ENCODE measurements at places on chromosomes 4 and X. TPM values are rescaled to one million over a fixed set of nuclear protein-coding genes. Genes with fewer than 3 reads are reported as not detected.

- no peaks in the 10 kb centered on the region for H3K27me3 ChIP-seq
- H3K4me3 ChIP-seq = no peak overlapping the region
- no peak overlapping the region for H3K27ac ChIP-seq
- no peak for DNase-seq
- H3K4me1 ChIP-seq = no peaks in the 10 kb centered on the region
These were observed 136.2 kb upstream of the MED14 start for GRCh38 chrX:40871385-40872082.

DNA sequence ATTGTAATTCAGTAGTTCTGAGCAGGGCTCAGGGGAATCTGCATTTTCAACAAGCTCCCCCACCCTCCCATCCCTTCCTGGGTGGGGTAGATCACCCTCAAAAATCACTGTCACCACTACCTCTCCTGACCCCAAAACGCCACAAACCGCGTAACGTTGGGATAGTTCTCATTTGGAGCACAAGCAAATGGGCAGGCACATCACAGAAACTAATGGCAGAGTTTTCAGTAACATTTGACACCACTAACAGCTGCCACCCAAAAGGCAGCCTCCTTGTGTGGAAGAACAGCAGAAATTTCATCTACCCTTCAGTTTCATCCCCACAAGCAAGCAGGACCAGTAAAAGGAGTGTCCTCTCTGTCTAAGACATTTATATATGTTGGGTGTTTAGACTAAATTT is 132.7 kb downstream of the PALLD start:
- H3K27me3 ChIP-seq = peaks cover 6% of the 10 kb centered on the region
- no peak overlapping the region for H3K4me3 ChIP-seq
- H3K36me3 ChIP-seq = no peaks in the 10 kb centered on the region
- H3K4me1 ChIP-seq = no peaks in the 10 kb centered on the region
- no peak for DNase-seq

GRCh38 chrX:55167901-55168300 is 52.2 kb upstream of the PAGE5 start:
- H3K4me3 ChIP-seq = no peak overlapping the region
- no peak overlapping the region for H3K27ac ChIP-seq
- no peak for DNase-seq
- H3K36me3 ChIP-seq = no peaks in the 10 kb centered on the region
- no peaks in the 10 kb centered on the region for H3K4me1 ChIP-seq

- no peak overlapping the region for H3K4me3 ChIP-seq
- H3K27ac ChIP-seq = no peak overlapping the region
- no peaks in the 10 kb centered on the region for H3K4me1 ChIP-seq
- no peak for DNase-seq
- H3K27me3 ChIP-seq = no peaks in the 10 kb centered on the region
These were observed 43.3 kb downstream of the NCAPG start for GRCh38 chr4:17854036-17854435.

- H3K27me3 ChIP-seq = no peaks in the 10 kb centered on the region
- H3K36me3 ChIP-seq = no peaks in the 10 kb centered on the region
- H3K4me1 ChIP-seq = no peaks in the 10 kb centered on the region
- no peak overlapping the region for H3K4me3 ChIP-seq
These were observed 61.0 kb downstream of the ZCCHC12 start for GRCh38 chrX:118884552-118885138.

- H3K4me3 ChIP-seq = no peak overlapping the region
- H3K36me3 ChIP-seq = no peaks in the 10 kb centered on the region
- no peak overlapping the region for H3K27ac ChIP-seq
- no peak for DNase-seq
These were observed 11.9 kb downstream of the BLOC1S4 start for GRCh38 chr4:6727943-6728250.

DNA sequence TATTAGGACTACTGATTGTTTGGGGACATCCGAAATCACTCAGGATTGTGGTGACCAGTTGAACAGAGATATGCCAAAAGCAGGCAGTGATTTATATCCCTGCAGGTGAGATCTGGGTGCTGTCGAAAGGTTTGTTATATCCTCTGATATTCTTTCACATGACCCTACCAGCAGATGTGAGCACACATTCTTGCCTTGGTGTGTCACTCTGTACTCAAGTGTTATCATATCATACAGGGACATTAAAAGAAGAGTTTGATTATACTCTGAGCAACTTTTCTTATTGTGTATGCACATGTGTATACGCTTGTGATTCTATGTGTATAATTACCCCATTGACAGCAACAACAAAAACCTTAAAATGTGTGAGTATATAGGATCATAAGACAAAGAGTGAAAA is 381.2 kb upstream of the IGFBP7 start:
- no peak overlapping the region for H3K4me3 ChIP-seq
- DNase-seq = no peak
- H3K27me3 ChIP-seq = no peaks in the 10 kb centered on the region
- H3K4me1 ChIP-seq = no peaks in the 10 kb centered on the region
- H3K27ac ChIP-seq = no peak overlapping the region

DNA sequence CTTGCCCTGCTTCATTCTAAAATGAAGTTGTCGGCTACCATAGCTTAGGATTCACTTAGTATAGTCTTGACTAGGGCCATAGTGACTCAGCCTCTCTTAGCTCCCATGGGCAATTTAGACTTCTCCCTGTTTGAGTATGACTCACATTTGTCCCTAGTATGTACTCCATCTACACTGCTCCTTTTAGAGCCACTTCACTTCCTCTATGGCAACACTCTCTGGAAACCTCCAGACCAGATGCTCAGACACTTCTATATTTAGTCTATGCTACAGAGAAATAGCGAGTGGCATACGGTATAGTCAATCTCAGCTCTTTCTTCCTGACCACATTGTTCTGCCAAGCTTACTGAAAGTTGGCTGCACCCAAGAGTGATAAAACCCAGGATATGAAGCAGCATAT is 11.2 kb downstream of the MEPE start:
- H3K27me3 ChIP-seq = peaks cover 4% of the 10 kb centered on the region
- DNase-seq = no peak
- H3K27ac ChIP-seq = no peak overlapping the region
- H3K4me3 ChIP-seq = no peak overlapping the region
- H3K36me3 ChIP-seq = no peaks in the 10 kb centered on the region
- H3K4me1 ChIP-seq = no peaks in the 10 kb centered on the region

- H3K4me3 ChIP-seq = no peak overlapping the region
- no peaks in the 10 kb centered on the region for H3K4me1 ChIP-seq
- H3K27me3 ChIP-seq = no peaks in the 10 kb centered on the region
- no peak overlapping the region for H3K27ac ChIP-seq
- H3K36me3 ChIP-seq = no peaks in the 10 kb centered on the region
These were observed 14.9 kb downstream of the RPS3A start for GRCh38 chr4:151114338-151114737.

DNA sequence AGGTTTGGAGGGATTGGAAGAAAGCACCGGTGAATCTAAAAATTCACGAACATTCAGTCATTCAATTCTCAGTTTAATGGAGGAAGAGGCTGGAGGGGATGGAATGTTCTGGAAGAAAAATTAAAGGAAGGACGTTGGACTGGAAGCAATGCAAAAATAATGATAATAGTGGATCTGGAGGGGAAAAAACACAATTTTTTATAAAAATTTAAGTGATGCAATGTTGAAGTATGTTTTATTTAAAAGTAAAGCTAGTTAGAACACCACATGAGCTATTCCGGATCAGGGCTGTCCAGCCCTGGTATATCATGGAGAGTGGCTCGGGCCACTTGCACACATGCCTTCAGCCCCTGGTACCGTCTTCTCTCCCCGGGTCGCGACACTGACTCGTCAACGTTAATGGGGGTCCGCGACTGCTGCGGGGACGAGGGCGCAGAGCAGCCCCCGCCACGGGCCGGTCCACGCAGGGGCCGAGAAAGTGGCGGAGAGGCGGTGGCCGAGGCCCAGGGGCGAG is 204.6 kb downstream of the TENM3 start:
- peak overlapping the region; percentile 48 for H3K4me3 ChIP-seq
- H3K36me3 ChIP-seq = no peaks in the 10 kb centered on the region
- peaks cover 2% of the 10 kb centered on the region for H3K4me1 ChIP-seq
- no peak for DNase-seq

- H3K4me3 ChIP-seq = no peak overlapping the region
- no peak for DNase-seq
- no peaks in the 10 kb centered on the region for H3K27me3 ChIP-seq
- no peaks in the 10 kb centered on the region for H3K36me3 ChIP-seq
- H3K4me1 ChIP-seq = no peaks in the 10 kb centered on the region
These were observed 99.8 kb upstream of the TSPAN5 start for GRCh38 chr4:98758182-98758581.

- H3K4me1 ChIP-seq = no peaks in the 10 kb centered on the region
- no peak overlapping the region for H3K27ac ChIP-seq
- H3K4me3 ChIP-seq = no peak overlapping the region
- no peak for DNase-seq
- H3K27me3 ChIP-seq = peaks cover 3% of the 10 kb centered on the region
These were observed 4.0 kb downstream of the HAND2 start for GRCh38 chr4:173526027-173526482.

GRCh38 chrX:132751063-132751690 is 207.3 kb downstream of the HS6ST2 start:
- H3K4me3 ChIP-seq = no peak overlapping the region
- H3K4me1 ChIP-seq = no peaks in the 10 kb centered on the region
- no peaks in the 10 kb centered on the region for H3K27me3 ChIP-seq
- no peak overlapping the region for H3K27ac ChIP-seq
- DNase-seq = no peak

- no peaks in the 10 kb centered on the region for H3K36me3 ChIP-seq
- no peaks in the 10 kb centered on the region for H3K4me1 ChIP-seq
- H3K4me3 ChIP-seq = no peak overlapping the region
- no peaks in the 10 kb centered on the region for H3K27me3 ChIP-seq
- DNase-seq = no peak
These were observed 2038.9 kb upstream of the ADGRL3 start for GRCh38 chr4:59161249-59161648.

GRCh38 chr4:127006446-127006877 is 626.3 kb upstream of the INTU start:
- no peaks in the 10 kb centered on the region for H3K4me1 ChIP-seq
- DNase-seq = no peak
- H3K36me3 ChIP-seq = no peaks in the 10 kb centered on the region
- H3K4me3 ChIP-seq = no peak overlapping the region
- no peak overlapping the region for H3K27ac ChIP-seq

- no peaks in the 10 kb centered on the region for H3K27me3 ChIP-seq
- no peaks in the 10 kb centered on the region for H3K36me3 ChIP-seq
- no peak for DNase-seq
These were observed 11.9 kb upstream of the ZNF157 start for GRCh38 chrX:47358387-47359065.

Gene ZDHHC15
- 0.05 TPM for total RNA-seq

Gene LINC00632
- 0.13 TPM for total RNA-seq

Gene PDK3
- total RNA-seq = 5.5 TPM

Gene ZNF157
- total RNA-seq = not detected

Gene ELK1
- 64.6 TPM for total RNA-seq

Gene NAA11
- total RNA-seq = not detected

Gene LPAR4
- total RNA-seq = not detected

Gene ZFYVE28
- 11.9 TPM for total RNA-seq

Gene RTL3
- not detected for total RNA-seq

Measured in Panc1 (cell line).